ENCODE measurements at places on chromosomes 1 and 21.
A peak's percentile ranks its signal among the peaks of the same experiment; 100 is the strongest.

DNA sequence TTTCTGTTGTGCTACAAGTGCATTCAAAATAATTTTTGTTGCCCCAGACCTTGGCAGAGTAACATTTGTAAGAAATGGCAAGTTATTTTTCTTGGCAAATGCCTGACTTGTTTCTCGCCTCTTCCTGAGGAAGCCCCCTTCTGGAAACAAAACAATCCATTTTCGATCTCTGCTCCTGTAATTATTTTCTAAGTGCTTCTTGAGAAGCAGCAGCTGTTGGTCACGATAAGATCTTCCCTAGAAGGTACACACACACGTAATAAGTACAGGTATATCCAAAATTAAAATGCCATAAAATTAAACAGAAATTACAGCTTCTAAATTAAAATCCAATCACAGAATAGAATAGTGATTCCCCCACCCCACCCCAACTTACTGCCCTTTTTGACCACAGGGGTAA, 47.3 kb downstream of the LPGAT1 start:
- peak; percentile 65 for DNase-seq

DNA sequence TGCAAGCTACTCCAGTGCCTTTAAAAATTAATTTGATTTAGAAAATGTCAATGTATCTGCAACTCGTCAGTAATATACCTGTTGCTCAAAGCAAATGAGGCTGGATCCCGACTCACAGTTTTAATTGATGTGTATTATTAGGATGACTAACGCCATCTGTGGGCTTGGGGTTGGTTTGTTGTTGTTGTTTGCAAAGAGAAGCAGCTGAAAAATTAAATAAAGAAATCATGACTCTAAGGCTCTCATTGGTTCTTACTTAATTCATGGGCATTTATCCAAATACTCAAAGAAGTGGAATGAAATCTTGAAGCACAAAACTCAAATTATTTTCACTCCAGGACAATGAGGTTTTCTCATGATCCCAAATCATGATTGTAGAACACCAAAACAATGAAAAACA, 46.4 kb downstream of the SEC16B start:
- no peak for DNase-seq

DNA sequence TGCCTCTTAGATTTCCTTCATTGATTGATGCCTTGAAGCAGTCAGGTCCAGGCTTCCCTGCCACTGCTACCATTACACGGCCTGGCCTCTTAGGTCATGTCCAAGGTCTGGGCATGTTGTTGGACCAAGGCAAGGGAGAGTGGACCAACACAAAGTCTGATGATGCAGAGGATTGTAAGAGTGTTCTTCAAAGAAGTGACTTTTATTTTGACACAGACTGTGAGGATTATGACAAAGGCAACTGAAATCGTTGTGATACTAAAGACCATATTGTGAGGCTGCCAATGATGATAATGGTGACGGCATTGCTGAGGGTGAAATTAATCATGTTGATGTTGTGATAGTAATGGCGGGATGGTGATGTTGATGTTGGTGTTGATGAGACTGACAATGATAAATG, 149.5 kb downstream of the GRIK3 start:
- DNase-seq = no peak

DNA sequence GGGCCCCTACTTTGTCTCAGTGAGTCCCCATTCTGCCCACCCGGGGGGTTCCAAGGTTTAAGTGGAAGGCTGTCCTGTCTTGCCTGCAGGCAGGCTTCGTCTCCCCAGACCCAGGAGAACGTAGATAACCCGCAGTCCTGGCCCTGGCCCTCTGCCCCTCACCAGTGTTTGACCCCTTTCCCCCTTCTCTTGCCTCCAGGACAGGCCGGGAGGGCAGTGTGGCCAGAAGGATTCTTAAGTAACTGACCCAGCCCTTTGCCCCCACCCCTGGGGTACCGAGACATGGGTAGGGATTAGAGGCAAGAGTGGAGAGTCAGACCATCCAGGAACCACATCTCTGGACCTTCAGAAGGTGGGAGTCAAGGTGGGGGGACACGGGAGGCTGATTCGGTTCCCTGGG, 8.8 kb downstream of the TMEM222 start:
- DNase-seq = no peak

DNA sequence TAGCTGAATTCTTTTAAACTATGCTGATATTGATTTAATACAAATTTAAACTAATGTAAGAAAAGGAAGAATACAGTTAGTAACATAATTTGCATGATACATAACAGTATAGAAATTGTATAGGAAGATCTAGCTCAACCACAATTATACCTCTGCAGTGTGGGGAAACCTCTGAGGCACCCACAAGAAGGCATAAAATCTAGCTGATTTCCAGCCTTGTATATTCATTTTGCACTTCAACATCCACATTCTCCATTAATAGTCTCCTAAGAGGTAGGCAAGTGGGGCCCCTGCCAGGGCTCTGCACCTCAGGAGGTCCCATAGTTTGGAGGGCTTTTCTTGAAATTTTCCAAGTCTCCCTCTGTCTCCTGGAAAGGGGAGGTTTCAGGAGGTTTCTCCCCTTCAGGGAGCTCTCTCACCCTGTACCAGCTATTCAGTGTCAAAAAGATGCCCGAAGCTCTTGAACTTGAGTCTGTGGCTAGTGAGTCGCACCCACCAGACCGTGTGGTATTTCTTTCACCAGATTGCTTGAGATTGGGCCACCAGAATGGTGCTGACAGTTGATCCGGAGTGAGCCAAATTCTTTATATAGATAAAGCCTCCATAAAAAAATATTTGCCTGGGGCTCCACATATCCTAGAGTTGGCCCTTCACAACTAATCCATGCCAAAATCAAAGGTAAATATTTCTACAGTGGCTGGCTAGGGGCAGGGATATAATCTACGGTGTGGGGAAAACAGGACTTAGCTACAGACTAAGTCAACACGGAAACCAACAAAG, 108.2 kb downstream of the TIAM1 start:
- DNase-seq = no peak

DNA sequence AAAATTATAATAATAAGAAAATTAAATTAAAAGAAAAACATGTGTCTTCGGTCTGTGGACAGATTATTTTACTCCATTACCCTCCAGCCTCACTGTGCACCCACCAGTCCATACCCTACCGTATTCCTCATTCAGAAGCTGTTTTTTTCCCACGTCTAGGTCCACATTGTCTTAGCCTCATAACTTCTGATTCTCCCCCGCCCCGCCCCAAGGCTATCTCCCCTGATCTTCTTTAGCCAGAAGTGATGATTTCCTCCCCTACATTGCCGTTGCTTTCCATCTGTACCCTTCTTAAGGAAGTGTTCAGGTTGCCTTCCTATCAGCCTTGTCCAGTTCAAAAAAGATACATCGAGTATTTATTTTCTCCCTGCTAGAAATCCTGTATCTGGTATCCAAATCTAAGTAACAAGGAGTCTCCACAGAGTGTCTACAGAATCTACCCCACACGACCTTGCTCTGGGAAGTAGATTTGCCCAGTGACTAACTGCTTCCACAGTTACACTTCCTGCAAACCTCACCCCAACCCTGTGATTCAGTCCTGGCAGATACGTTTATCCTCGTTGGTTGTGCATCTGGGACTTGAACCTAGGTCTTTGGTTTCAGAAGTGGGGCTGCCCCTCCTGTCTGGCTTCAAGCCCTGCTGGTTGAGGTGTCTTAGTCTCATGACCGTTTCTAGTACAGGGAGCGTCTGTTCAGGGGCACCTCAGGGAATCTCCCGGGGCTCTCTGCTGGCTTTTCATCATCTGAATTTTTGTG, 470.2 kb downstream of the CAMTA1 start:
- no peak for DNase-seq

GRCh38 chr1:212641956-212642355, 33.4 kb downstream of the ATF3 start:
- no peak for DNase-seq

GRCh38 chr1:38498686-38499085, 360.9 kb downstream of the RRAGC start:
- peak; percentile 60 for DNase-seq

- DNase-seq = peak; percentile 99
These were observed at the start of gene CKS1B for GRCh38 chr1:154974102-154974807. Gene CKS1B, plus strand, starts transcription at chr1:154974681. Its CDS starts 65 bp downstream, at chr1:154974746.

- no peak for DNase-seq
These were observed 650.3 kb downstream of the AJAP1 start for GRCh38 chr1:5304702-5305101.

DNA sequence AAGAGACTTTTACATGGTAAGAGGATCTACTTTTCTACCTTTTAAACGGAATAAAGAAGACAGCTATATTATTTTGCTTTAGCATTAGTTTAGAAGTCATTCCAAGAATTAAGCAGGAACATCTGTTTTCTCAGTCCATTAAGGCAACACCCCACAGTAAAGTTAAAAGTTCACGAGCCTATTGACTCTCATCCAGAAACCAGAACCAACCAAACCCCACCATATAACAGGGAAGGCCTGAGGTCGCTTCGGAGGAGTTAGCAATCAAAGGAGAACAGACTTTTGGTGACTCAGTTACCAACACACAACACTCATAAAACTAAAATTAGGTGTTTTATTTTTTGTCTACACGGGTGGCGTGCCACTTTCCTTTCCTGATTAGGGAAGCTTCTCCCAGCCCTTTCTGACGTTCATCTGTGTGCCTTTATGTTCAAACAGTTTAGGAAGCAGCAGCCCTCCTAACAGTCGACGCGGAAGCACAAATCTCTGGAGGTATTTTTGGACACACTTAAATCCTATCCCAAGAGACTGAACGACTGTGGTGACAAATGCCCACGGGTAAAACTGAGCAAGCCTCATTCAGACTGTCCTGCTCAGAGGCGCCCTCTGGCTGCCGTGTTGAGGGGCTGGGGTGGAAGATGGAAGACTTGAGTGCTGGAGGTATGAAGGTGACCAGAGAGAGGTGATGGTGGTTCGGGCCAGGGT, 8.6 kb upstream of the PLA2G2C start:
- no peak for DNase-seq

- no peak for DNase-seq
These were observed 671 bp downstream of the KIF26B start for GRCh38 chr1:245155272-245156040.

DNA sequence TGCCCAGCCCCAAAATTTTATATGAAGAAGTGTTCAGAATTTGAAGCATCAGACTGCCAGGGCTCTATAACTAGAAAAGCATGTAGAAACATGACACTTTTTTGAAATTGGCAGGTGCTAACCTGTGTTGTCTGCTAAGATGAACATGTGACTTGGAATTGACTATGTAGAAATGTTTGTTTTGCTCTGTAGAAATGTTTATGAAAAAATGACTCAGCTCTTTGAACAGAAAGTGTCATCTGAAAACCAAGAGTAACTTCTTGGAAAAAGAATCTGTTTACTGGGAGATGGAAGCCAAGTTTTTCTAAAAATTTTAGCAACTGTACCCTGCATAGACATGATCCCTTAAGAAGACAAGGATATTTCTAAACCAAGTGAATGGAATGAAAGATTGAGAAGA, 59.2 kb downstream of the LHX9 start:
- no peak for DNase-seq

- DNase-seq = no peak
These were observed 32.5 kb upstream of the DISC1 start for GRCh38 chr1:231594123-231594522.

- DNase-seq = no peak
These were observed 12.8 kb downstream of the KCNJ15 start for GRCh38 chr21:38269576-38269936.

- DNase-seq = no peak
These were observed 6.9 kb upstream of the GALE start for GRCh38 chr1:23807453-23807852.

DNA sequence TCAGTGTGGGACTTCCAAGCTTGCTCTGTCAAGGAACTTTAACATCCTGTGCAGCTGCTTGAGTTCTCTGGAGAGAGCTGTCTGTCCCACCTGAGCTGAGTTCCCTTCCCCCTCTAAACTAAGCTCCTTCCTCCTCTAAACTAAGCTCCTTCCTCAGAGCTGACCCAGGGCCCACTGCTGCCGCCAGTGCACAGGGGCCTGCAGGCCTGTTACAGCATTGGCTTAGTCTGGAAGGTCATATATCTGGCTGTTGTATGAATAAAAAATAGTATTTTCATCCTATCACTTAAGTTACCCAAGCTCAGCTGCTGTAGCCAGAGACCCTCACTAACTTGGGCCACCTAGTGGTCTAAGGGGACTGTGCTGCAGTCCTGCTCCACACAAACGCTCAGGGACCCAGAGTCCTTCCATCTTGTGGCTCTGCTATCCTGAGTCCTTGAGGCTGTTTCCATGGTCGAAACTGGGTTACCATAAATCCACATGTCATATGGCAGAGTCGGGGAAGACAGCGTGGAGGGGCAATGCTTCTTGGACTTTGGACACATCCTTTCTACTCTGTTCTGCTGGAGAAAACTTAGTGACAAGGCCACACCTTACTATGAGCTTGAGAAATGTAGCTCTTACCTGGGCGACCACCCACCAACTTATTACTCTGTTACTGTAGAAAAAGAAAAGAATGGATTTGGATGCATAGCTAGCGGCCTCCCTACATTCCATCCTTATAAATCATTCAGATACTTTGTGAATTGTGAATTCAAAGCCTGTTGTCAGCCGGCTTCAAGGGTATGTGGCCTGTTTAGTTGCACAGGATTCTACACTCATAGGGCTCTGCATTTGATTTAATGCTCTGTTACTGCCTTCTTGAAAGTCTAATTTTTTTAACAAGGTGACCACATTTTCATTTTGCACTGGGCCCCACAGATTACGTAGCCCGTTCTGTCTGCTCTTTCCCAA, 71.4 kb upstream of the GCLM start:
- DNase-seq = no peak

DNA sequence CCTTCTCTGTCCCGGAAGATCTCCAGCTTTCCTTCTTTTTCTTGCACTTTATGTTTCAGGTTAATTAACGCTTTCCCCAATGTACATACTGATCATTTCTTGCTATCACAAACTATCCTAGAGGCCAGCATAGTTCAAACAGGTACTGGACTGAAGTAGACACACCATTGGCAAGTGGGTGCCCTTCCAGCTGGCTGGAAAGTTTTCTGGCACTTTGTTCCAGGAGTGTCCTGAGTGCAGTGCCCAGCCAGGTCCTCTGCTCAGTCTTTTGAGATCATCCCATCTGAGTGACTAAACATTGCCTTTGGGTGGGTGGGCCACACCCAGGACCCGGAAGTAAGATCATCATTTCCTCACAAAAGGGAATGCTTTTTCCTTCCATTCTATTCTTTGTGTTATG, 15.0 kb upstream of the DUSP23 start:
- DNase-seq = no peak

DNA sequence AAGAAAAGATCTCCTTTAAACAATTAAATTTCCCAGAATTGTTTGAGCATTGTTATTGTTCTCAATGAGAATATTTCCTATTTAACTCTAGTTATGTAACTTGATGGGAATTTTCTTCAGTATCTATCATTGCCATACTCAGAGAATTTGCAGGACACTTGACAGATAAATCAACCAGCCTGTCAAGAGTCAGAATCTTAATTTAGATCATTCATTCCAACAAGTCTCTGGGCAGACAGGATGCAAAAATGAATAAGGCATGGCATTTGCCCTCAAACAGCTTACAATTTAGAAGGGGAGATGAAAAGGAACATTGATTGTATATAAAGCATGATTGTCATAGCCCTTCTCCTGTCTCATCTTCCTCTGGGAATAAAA, 7.3 kb upstream of the DISC1 start:
- DNase-seq = no peak
